ENCODE measurements at places on chromosomes 3 and 15. TPM values are rescaled to one million over a fixed set of nuclear protein-coding genes. Genes with fewer than 3 reads are reported as not detected.

Gene SV2B
- 0.05 TPM for total RNA-seq

Gene GPR149
- total RNA-seq: not detected

Gene ENTPD3
- not detected for total RNA-seq

- DNase-seq: no peak
Observed at GRCh38 chr3:173006006-173006405, 135.0 kb downstream of the SPATA16 start.

DNA sequence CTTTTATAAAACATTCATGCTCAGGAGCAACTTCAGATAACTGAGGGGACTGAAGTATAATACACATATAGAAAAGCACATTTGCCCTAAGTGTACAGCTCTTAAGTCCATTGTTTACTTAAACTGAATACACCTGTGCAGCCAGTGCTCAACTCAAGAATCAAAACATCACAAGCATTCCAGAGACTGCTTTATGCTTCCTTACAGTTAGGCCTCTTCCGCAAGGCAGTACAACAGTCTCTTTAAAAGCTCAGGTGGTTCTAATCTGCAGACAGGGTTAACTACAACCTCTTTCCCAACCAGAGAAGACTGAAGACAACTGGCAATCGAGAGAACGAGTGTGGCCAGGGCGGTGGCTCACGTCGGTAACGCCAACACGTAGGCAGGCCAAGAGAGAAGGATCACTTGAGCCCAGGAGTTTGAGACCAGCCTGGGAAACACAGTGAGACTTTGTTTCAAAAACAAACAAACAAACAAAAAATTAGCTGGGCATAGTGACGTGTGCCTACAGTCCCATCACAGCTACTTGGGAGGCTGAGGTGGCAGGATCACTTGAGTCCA lies 16.9 kb downstream of the MCCC1 start:
- DNase-seq: no peak

DNA sequence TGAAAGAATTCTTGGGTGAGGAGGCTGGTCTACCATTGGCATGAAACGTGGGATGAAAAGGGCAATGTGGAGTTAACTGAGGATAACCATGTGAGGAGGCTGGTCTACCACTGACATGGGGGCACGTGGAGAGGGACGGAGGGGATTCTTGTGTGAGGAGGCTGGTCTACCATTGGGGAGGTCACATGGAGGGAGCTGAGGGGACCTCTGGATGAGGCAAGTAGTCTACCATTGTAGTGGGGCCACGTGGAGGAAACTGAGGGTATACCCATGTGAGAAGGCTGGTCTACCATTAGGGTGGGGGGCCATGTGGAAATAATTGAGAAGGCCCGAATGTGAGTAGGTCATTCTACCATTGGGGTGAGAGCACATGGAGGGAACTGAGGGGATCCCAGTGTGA lies 154.1 kb downstream of the FBLN2 start:
- DNase-seq: no peak

- no peak for DNase-seq
Observed at GRCh38 chr3:13051066-13051465, 22.2 kb downstream of the IQSEC1 start.

DNA sequence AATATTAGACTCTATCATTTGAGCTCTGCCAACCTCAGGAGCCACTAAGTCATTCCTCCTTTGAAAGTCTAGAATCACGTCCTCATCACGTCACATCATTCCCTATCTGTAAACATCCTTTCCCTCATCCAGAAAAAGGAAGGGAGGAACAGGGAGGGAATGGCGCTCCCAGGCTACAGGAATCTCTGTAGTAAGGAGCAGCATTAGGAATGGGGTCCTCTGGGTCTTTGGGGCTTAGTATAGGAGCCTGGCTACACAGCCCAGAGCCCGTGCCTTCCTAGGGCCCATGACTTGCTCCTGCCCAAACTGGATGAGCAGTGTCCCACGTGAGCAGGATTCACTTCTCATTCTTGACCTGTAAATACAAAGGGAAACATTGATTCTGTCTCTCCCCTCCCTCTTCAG lies 1.6 kb downstream of the TAGLN3 start:
- no peak for DNase-seq

DNA sequence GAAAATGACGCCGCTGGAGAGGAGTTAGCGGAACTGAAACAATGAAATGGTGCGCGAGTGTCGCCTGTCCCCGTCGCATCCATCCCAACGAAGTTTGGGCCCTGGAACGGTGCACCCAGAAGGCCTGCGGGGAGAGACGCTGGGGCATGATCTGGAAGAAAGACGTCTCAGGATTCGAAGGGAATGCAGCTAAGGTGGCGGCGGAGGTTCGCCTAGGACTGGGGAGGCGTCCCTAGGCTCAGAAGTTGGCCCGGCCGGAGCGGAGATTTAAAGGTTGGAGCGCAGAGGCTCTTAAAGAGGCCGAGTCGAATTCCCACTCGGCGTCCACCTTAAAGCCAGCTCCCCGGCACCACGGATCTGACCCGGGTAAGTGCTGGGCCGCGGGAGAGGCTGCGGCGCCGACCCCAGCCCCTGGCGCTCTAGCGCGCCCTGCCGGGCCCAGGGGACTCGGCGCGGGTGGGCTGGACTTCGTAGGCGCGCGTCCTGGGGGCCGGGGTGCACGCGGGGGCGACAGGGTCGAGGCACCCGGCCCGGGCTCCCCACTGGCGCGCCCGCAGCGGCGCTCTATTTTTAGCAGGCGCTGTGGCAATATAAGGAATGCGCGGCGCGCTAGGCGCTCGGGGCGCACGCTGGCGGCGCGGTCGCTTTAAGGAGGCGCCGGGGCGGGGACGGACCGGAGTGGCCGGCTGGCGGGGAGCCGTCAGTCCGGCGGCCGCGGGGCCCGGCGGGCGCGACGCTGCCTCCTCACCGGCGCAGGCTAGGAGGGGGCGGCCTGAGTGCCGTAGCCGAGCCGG lies at the start of gene MRAS:
Gene MRAS (plus strand): TSS at position 620 of the 794 bp plus-strand sequence. CDS start 24,305 bp downstream, outside the sequence.
- DNase-seq: peak; percentile 72
